ENCODE measurements at places on chromosomes 2 and 18. TPM values are rescaled to one million over a fixed set of nuclear protein-coding genes. Genes with fewer than 3 reads are reported as not detected.

DNA sequence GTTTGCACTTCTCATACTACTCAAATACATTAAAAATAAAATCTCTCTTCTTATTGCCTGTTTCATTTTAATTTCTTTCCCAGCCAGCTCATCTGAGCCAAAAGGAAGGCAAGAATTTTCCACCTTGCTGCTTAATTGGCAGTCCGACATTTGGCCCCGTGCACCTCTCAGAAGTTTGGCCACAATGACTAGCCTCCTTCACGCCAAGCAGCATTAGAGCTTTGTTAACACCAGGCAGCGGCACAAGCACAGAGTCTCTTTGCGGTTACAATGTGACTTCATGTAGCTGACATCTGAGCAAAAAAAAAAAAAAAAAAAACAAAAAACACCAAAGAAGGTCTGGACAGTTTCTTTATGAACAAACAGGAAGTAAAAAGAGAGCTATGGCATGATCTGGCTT is 248.9 kb downstream of the OSR1 start:
- H3K4me3 ChIP-seq, result no peak overlapping the region
- no peak overlapping the region for H3K27ac ChIP-seq
- no peaks in the 10 kb centered on the region for H3K36me3 ChIP-seq
- no peaks in the 10 kb centered on the region for H3K27me3 ChIP-seq
- no peak for DNase-seq

DNA sequence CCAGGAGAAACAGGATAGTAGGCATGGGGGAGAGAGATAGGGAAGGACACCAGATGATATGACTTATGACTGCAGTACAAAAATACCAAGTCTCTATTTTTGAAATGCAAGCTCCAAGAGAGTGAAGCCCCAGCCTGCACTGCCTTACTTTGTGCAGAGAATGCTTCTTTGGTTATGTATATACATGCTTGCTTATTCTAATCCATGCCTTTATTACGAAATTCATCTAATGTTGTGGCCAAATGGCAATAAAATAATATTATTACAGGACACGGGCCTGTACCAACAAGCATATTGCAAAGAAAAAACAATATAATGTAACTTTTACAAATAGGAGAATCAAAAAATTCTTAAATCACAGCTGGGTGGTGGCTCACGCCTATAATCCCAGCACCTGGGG is 110.8 kb downstream of the BCL11A start:
- no peaks in the 10 kb centered on the region for H3K27me3 ChIP-seq
- H3K27ac ChIP-seq, result no peak overlapping the region
- no peaks in the 10 kb centered on the region for H3K4me1 ChIP-seq
- no peak overlapping the region for H3K4me3 ChIP-seq
- no peak for DNase-seq

DNA sequence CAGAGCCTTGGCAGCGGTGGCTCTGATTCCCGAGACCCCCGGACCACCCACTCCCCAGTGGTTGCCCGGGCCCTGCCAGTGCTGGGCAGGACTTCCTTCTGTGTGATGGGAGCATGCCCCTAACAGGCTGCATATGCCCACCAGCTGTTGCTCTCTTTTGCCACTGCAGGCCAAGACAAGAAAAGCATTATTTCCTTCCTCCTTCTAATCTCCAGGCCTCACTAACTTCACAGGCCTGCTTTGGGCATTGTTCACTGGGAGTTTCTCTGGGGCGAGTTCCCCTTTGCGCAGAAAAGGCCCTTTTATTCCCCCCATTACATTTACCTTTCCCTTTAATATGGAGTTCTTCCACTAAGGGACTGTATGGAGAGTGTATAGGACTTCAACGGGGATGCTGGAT is 249.1 kb upstream of the SIX2 start:
- no peak overlapping the region for H3K4me3 ChIP-seq
- H3K27ac ChIP-seq, result no peak overlapping the region
- no peaks in the 10 kb centered on the region for H3K36me3 ChIP-seq
- peaks cover 17% of the 10 kb centered on the region for H3K4me1 ChIP-seq

DNA sequence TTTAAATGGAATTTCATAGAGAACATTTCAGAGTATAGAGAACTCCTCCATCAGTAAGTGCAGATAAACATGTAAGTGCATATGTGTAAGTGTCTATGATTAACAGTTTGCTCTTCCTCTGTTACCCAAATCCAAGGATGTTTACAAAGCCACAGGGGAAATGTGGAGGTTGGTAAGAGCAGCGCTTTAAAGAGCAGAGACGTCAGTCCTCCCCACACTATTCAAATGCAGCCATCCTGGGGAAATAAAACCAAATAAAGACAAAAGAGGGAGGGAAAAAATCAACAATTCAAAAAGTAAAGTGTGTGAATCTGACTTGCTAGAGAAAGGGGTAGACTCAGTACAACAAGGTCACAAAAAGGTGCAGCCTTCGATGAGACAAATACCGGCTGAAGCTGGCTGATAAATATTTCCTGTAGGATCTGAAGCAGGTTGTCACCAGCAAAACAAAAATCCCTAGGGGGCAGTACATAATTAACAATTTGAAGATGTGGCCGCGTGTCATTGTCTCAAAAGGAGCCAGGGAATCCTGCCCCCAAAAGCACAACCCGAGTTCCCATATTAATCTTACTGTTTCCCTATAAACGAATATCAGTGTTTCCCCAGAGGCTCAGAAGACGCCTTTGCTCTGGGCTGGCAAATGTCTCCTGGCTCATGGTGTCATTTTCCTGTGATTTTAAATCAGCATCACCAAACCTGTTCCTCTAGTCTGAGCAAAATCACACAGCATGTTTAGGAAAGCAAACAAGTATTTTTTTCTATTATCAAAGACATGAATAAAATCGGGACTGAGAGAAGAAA is 216.5 kb downstream of the CDCA7 start:
- DNase-seq, result peak; percentile 67
- no peaks in the 10 kb centered on the region for H3K27me3 ChIP-seq
- peak overlapping the region; percentile 69 for H3K27ac ChIP-seq

GRCh38 chr2:187477051-187477450 is 29.0 kb upstream of the CALCRL start:
- H3K36me3 ChIP-seq, result no peaks in the 10 kb centered on the region
- no peak overlapping the region for H3K4me3 ChIP-seq
- H3K27ac ChIP-seq, result no peak overlapping the region
- no peaks in the 10 kb centered on the region for H3K27me3 ChIP-seq
- H3K4me1 ChIP-seq, result no peaks in the 10 kb centered on the region
- DNase-seq, result no peak

DNA sequence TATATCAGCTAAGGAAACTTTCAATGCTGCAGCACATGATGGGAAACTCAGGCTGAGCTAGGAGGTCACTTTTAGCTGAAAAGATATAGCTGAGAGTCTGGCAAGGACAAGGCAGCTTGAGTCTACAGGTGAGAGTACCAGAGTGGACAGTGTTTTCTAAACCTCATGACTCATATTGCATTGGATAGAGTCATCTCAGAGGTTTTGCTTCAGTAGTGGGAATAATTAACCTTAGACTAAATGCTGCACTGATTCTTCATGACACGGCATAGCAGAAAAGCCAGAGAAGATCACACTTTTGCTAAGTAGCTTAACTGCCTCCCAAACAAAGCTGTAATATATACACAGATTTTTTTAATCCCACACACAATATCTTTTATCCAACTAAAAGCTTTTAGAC is 865.0 kb upstream of the CDH2 start:
- no peak for DNase-seq
- no peak overlapping the region for H3K4me3 ChIP-seq
- H3K27ac ChIP-seq, result no peak overlapping the region
- no peaks in the 10 kb centered on the region for H3K27me3 ChIP-seq

GRCh38 chr2:126761981-126762878 is 106.3 kb downstream of the GYPC start:
- H3K4me1 ChIP-seq, result no peaks in the 10 kb centered on the region
- no peak for DNase-seq
- no peaks in the 10 kb centered on the region for H3K36me3 ChIP-seq
- H3K4me3 ChIP-seq, result no peak overlapping the region
- no peak overlapping the region for H3K27ac ChIP-seq

DNA sequence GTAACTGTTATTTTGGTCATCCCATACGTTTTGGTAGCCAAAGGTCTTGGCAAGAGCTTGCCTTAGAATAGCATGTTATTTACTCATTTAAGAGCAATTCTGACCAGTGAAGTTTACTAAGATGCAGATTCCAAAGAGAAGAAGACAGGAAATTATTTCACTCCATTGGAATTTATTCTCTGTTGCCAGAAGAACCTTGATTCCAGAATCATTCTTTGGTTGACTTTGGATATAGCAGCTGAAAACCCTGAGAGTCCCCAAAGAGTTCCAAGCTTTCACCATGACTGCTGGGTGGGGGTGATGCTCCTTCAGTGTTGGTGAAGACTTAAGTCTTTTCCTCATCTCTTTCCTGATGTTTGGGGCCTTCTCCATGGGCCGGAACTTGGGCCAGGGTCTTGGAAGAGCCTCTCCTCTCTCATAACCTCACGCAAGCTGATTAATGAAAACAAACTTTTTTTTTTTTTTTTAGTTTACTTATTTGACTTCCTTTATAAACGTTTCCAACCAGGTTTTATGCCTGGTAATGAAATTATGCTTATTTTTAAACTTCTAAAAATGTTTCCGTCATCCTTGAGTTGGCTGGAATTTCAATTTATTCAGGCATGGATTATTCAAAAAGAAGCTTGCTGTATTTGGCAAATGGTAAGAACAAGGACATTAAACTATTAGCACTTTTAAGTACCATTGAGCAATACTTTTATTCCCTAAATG is 192.0 kb downstream of the MTX2 start:
- peaks cover 26% of the 10 kb centered on the region for H3K27me3 ChIP-seq
- no peak overlapping the region for H3K27ac ChIP-seq
- peaks cover 5% of the 10 kb centered on the region for H3K4me1 ChIP-seq

DNA sequence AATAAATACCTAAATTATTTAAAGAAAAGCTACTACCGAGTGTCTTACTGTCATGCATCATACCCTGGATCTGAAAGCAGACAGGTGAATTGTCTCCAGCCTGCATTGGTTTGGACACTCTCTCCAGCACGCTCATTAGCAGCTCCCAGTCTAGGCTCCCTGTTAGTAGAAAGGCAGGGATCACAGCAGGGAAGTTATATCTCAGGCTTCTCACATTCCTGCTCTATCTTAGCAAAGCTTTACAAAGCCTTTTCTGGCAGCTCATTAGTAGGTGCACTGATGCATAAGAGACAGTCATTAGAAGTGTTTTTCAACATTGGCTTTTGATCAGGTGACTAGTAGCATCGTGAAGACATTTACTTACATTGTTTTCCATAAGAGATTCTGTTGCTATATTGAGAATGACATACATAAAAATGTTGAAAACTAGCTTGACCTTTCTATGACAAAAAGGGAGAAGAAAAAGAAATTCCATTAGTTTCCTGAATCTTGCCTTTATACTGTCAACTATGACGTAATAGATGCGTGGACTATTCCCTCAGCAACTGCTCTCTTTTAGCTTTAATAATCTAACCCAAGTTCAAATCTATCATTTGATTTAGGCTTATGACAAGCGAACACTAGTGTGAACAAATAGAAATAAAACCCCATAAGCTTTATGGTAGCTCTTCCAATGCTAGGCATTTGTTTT is 408.7 kb upstream of the KCNH7 start:
- no peaks in the 10 kb centered on the region for H3K27me3 ChIP-seq
- no peaks in the 10 kb centered on the region for H3K4me1 ChIP-seq
- H3K27ac ChIP-seq, result no peak overlapping the region

- no peak for DNase-seq
- H3K27ac ChIP-seq, result no peak overlapping the region
- H3K4me1 ChIP-seq, result no peaks in the 10 kb centered on the region
- no peak overlapping the region for H3K4me3 ChIP-seq
Observed at GRCh38 chr2:15348045-15348444, 213.1 kb downstream of the NBAS start.

- H3K4me3 ChIP-seq, result no peak overlapping the region
- no peaks in the 10 kb centered on the region for H3K27me3 ChIP-seq
- H3K27ac ChIP-seq, result no peak overlapping the region
Observed at GRCh38 chr2:179017773-179018357, 32.1 kb downstream of the CCDC141 start.

DNA sequence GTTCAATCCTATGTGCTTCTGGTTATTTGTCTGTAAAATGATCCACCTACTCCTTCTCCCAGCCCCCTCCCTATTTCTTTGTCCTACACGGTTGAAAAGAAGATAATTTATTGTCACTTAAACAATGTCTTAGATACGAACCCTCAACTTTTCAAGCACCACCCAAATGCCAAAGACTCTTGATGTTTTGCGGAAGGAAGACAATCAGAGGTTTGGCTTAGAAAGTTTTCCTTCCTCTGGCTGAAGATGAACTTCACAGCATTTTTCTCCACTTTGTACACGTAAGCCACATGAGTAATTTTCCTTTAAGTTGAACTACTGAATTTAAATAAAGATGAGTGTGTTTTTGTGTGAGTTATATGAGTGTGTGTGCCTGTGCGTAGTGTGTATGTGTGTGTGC is 25.5 kb upstream of the SLC8A1 start:
- no peak for DNase-seq
- H3K36me3 ChIP-seq, result no peaks in the 10 kb centered on the region
- no peaks in the 10 kb centered on the region for H3K27me3 ChIP-seq

The SLC35F6 gene
- 30.2 TPM for total RNA-seq

The ASB18 gene
- total RNA-seq, result not detected

The GCG gene
- 21.1 TPM for total RNA-seq

The POLE4 gene
- 20.8 TPM for total RNA-seq

The PLGLB1 gene
- 4.4 TPM for total RNA-seq

The PRSS56 gene
- total RNA-seq, result not detected

The TMEM131 gene
- 36.9 TPM for total RNA-seq
